Stimulated activated CD4-positive, alpha-beta T cell treated with anti-CD3 and anti-CD28 coated beads, Interleukin-15, amount 100 ng/mL, for 1 hour (primary cell): ENCODE measurements at places on chromosomes 4 and X.

- DNase-seq = no peak
Observed at GRCh38 chrX:25646156-25646555, 492.0 kb upstream of the MAGEB18 start.

- no peak for DNase-seq
Observed at GRCh38 chrX:20059467-20060128, 57.1 kb downstream of the MAP7D2 start.

- no peak for DNase-seq
Observed at GRCh38 chrX:3195845-3196244, 150.6 kb downstream of the MXRA5 start.

- DNase-seq = no peak
Observed at GRCh38 chr4:173171098-173171497, 2.5 kb downstream of the GALNT7 start.

DNA sequence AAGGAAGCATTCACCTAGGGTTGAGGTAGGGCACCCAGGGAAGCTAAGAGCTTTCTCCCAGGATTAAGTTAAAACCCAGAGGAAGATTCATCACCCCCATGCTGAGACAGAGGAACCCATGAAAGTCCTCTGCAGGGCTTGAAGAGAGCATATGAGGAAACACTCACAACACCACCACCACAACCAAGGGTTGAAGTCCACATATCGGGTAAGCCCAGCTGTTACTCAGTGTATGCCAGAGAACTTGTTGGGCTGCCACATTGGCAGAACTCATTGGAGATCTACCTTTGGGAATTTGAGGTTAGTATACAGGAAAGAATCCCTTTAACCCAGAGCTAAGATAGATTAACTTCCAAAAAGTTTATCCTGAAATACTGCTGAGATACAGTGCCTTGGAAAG lies 75.1 kb downstream of the INTS6L start:
- DNase-seq = no peak
